ENCODE measurements at places on chromosomes 7 and 10.
A peak's percentile ranks its signal among the peaks of the same experiment; 100 is the strongest.

DNA sequence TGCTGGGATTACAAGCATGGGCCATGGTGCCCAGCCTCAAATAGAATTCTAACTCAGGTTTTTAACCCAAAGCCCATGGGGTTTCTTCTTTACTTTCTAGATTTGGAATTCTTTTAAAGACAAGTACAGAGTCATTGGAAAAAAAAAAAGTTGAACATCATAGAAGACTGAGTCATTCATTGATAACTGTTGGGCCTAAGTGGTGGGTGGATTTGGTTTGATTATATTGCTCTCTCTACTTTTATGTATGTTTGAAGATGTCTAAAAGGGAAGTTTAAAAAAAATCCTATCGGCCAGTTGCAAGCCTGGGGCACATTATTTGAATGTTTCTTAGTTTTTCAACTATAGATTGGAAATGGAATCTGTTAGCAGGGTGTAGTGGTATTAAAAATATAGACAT lies 49.7 kb downstream of the INPP5F start:
- DNase-seq = no peak

- no peak for DNase-seq
These were observed 89.7 kb upstream of the STEAP1B start for GRCh38 chr7:22589641-22590201.

GRCh38 chr10:28676326-28676967 lies 874 bp upstream of the BAMBI start:
- DNase-seq = no peak

- DNase-seq = peak; percentile 71
These were observed 51.4 kb downstream of the C10orf67 start for GRCh38 chr10:23293145-23293724.

DNA sequence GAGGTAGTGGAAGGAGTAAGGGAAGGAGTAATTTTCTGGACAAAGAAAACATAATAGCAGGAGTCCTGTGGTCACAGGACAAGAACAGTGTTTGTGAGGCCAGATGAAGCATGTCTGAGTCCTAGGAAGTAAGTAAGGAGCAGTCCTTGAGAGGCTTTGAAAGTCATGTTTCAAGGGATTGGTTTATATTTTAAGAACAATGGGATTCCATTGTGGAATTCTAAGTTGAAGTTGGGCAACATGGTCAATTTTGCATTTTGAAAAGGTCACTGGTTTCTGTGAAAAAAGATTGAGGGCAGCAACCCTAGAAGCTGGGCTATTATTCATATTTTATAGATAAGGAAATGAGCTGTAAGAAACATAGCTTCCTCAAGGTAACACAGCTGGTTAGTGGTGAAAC lies 10.8 kb upstream of the SLC25A28 start:
- no peak for DNase-seq

- DNase-seq = no peak
These were observed 2.3 kb upstream of the CTTNBP2 start for GRCh38 chr7:117875566-117875965.

DNA sequence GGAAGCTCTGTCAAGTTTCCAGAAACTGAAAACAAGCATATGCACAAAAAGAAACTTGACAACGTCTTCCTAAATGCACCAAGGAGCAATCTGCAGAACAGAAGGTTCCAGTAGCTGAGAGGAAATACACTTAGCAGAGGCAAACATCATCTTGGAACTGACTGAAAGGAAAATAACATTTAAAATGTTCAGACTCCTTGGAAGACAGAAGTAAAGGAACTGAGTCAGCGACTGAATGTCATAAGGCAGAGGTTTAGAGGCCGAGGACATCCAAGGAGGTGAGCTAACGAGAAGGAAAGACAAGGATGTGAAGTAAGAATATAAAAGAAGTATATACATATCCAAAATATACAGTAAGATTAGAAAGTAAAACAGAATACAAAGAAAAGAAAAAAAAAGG lies 24.1 kb downstream of the SEMA3D start:
- no peak for DNase-seq

GRCh38 chr10:31014161-31014875 lies 17.3 kb downstream of the ZNF438 start:
- no peak for DNase-seq

DNA sequence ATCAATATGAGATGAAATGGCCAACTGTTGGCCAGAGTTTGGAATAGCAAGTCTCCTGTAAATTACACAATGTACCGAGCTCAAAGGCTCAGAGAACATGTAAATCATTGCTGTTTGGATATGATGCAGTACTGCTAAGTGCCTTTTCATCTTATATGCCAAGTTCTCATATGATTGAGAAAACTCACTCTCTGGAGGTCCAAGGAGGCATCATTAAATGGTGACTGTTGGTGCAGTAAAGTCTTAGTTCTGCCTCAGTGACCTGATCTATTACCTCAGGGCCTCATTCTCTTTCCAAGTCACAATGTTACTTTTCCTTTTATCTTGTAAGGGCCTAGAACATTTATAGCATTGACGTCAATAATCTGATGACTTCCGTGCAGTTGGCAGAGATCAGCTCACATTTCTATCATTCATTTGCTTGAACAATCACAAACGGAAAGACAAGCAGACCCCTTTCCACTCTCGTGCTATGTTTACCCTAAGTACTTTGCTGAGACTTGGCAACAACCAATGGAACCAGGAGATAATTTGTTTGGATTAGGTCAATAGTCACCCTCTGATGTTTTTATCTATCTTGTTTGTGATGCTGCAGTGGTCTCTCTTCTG lies 32.6 kb upstream of the PDK4 start:
- no peak for DNase-seq

DNA sequence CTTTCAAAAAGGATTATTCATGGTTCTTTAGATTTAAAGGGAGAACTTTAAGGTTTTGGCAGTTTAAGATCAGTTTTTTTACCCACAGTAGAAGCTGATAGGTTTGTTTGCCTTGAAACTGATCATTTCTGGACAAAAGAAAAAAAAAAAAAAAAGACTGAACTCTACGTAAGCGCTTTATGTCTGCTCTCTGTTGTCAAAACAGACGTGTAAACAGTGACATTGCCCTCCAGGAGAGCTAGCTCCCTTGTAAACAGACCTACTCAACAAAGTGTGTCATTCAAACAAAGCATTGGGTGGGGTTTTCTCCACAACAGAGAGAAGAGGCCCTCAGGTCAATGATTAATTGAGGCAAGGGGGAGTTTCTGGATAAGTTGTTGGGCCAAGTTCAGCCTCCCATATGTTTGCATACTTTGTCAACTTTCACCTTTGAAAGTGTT lies 568.1 kb upstream of the LRRN3 start:
- DNase-seq = no peak

DNA sequence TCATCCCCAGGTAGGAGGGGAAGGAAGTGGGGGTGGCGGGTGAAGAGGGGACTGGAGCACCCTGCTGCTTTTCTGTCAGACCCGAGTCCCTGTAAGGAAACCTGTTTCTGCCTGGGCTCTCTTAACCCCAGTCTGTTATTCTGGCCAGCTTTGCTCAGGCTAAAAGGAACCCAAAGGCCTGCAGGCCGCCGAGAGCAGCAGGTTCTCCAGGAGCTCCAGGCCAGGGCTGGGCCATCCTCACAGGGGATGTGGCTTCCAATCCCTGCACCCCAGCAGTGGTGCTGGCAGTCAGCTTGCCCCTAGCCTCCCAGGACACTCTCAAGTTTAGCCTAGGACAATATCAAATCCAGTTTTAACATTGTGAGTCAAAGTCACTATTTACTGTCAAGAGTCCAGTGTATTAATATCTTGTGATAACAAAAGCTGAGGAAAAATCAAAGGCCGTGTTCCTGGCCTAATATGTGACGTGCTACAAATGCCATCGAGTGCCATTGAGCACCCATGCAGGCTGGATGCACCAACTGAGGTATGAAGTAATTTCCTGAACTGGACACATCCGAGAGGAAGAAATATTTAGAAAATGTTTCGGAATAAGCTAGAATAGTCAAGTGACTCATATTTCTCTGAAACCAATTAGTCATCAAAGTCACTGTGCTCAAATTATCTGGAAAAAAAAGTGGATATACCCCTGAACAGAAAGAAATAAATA lies 7.0 kb downstream of the PKD1L1 start:
- DNase-seq = no peak

DNA sequence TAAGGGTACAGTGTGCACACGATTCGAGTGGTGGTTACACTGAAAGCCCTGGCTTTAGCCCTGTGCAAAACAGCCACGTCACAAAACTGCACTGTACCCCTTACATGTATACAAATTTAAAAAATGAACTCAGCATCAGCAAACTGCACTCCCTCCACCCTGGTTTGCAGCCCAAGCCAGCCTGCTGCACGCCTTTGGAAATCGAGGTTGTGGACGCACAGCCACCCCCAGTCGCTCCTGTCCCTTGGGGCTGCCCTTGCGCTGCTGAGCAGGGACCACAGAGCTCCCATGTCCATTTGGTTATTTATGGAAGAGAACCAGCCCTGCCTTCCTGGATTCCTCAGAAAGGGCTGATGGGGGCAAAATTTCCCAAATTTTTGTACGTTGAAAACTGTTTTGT lies 98.8 kb downstream of the INPP5A start:
- no peak for DNase-seq

- DNase-seq = no peak
These were observed 1.8 kb downstream of the STAM start for GRCh38 chr10:17645621-17646345.

DNA sequence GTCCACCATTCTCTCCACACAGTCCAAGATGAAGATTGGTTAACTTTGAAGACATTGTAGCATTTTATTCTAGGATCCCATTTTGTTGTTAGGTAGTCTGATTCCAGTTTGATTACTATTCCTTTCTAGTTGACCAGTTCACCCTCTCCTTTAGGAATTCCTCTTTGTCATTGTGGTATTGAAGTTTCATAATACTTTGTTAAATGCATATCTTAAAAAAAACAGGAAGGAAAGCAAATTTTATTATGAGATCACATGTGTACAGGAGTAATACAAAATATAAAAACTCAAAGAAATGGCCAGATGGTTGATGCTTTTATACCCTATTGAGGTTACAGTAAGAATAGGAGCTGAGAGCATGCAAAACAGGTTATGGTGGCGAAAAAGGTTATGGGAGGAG lies 15.5 kb upstream of the SEMA3C start:
- no peak for DNase-seq

GRCh38 chr10:73131301-73131700 lies 21.0 kb downstream of the NUDT13 start:
- no peak for DNase-seq

DNA sequence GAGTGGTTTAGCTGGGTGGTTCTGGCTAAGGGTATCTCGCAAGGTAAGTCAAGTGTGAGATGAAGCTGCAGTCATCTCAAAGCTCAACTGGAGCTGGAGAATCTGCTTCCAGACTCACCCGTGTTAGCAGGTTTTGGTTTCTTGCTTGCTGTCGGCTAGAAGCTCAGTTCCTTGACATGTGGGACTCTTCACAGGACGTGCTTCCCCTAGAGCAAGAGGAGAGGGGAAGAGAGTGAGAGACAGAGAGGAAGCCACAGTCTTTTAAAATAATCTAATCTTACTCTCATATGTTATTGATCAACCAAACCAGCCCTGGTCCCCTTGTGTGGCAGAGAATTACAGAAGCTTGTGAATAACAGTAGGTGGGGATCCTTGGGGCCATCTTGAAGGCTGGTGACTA lies 199.5 kb downstream of the REEP3 start:
- no peak for DNase-seq

DNA sequence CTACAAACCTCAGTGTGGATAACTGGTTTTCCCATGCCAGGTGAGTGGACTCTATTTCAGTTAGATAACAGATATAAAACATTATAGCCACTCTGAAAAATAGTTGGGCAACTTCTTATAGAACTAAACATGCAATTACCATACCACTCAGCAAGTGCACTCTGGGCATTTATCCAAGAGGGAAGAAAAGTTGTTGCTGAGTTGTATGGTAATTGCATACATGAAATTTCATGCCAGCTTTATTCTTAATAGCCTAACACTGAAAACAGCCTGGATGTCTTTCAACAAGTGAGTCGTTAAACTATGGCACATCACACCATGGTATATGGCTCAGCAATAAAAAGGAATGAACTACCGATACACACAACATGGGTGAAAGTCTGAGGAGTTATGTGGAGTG lies 10.6 kb upstream of the UPP1 start:
- no peak for DNase-seq

GRCh38 chr7:85997515-85997914 lies 646.2 kb upstream of the GRM3 start:
- no peak for DNase-seq

GRCh38 chr7:726854-727103 lies 280 bp downstream of the DNAAF5 start:
- no peak for DNase-seq

GRCh38 chr7:22694597-22695207 lies 32.3 kb upstream of the IL6 start:
- no peak for DNase-seq

DNA sequence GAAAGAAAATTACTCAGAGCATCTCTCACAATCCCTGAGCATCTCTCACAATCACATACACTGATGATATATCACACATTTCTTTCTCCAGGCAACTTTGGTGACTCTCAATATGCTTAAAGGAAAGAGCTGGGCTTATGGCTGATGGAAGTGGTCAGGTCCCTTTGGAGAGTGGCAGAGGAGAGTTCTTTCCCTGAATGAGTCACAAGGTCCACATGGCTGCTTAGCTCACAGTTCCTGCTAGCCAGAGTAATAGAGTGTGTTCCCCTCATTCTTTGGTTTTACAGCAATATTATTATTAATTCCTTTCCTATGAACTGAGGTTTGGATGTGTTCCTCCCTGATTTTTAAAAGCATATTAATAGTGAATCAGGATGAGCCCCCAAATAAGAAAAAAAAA lies 287.4 kb downstream of the C7orf25 start:
- no peak for DNase-seq

DNA sequence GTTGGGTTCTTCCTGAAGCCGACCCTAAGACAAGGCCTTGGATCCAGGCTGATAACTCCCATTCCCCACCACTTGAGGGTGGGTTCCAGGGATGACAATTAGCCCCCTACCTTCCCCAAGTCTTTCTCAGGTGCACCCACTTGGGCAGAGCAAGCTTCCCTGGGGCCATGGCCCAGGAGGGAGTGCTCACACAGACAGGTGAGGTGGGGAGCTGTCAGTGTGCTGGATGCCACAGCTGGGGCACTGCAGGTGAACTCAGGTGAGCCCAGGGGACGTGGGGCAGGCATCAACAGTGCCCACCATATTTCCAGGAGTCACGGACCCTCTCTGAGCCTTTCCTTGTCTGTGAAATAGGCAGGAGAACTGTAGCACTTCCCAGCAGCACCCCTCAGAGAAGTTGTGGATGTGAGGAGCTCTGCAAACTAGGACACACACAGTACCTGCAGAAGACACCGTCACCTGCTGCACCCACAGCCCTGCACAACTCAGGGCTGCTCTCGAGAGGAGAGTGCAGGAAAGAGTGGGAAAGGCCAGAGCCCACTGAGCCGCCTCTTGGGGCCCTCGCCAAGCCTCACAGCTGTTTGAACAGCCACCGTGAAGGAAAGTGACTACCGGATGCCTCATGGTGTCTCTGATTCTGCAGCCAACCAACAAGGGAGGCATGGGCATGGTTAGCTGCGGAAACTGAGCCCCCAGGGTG lies 17.9 kb downstream of the SH3PXD2A start:
- DNase-seq = no peak

DNA sequence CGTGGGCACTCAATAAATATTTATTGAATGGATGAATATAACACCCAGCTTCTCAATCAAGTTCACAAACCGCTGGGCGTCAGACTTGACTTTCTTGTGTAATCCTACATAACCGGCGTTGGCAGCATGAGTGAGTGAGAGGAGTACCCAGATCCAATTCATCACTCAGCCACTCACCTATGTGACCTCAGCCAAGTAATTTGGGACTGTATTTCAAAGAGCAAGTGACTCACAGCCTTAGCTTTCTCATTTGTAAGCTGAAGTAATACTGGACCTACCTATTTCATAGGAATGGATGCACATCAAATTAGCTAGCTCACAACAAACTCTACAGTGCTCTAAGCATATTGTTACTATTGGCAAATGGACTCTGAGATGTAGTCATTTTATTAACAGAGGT lies 53.8 kb upstream of the FAM204A start:
- DNase-seq = no peak

Measured in iPS DF 6.9 (cell line).